ENCODE measurements at places on chromosomes 7 and 10.

GRCh38 chr10:116669080-116669479 lies 48.3 kb downstream of the PNLIPRP2 start:
- no peak for DNase-seq

- DNase-seq: no peak
These were observed 27.3 kb upstream of the ITGB1 start for GRCh38 chr10:32985341-32985764.

GRCh38 chr10:80870282-80870681 lies 332.6 kb downstream of the SH2D4B start:
- no peak for DNase-seq

DNA sequence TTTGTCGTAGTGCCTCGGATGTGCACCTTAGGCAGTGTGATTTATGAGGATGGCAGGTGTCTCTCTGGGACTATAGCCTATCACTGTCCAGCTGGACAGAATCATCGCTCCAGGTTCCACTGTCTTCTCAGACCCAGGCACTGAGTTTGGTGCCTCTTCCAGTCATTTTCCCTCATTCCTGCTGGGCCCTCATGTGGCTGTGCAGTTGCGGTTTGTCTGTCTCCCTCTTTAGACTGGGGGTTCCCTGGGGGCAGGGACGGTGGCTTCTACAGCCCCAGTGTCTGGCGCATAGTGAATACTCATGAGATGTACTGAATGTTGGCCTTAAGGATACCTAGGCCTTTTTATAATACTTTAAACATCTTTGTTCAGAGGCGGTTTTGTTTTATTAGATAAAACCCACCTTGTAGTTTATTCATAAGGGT lies 28.9 kb downstream of the CCM2 start:
- no peak for DNase-seq

- DNase-seq: peak; percentile 86
These were observed 11.5 kb upstream of the AKR1B10 start for GRCh38 chr7:134515569-134516468.

DNA sequence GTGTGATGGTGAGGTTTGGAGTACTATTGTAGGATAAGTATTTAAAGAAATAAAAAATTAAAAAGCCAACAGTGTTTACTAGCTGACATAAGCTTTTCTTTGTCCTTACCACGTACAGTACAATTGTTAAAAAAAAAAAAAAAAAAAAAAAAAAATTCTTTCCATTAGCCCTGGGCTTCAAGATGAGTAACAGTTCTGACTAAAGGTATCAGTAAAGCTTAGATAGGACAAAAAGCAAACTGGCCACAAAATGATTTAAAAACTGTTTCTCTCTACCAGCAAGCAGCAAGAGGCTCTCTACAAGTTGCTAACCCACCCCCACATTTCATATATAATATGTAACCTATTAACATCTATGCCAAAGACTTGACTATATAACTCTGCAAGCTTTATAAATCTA lies 17.5 kb downstream of the HYCC1 start:
- no peak for DNase-seq

GRCh38 chr10:19728964-19729363 lies 87.3 kb upstream of the PLXDC2 start:
- no peak for DNase-seq

DNA sequence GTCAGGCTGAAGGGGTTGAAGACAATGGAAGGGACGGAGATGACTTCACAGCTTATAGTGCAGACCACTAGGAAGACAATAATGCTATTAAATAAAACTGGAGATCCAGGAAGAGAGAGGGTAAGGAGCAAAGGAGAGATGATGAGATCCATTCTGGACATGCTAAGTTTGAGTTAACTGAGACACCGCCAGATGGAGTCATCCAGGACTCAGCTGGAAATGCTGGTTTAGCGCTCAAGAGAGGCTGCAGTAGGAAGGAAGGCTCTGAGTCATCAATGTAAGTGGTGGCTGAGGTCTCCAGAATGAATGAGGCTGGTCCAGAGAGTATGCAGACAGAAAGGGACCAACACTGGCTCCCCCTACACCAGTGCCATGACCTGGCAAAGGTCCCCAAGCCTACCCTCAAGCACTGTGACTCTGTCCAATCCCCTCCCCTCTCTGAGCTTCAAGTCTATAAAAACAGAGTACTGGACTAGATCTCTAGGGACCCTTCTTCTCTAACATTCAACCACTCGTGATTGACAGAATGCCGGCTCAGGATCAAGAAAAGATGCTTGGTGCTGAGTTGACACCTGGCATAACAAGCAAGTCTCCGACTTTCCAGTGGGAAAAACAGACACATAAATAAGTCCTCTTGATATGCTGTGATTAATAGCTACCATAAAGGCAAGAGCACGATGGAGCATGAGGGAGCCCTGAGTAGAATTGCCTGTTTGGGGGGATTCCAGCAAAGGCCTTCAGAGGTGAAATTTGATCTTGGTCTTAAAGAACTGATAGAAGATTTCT lies 8.9 kb downstream of the GFRA1 start:
- peak; percentile 14 for DNase-seq

GRCh38 chr7:31101544-31101943 lies 49.4 kb downstream of the ADCYAP1R1 start:
- DNase-seq: no peak

DNA sequence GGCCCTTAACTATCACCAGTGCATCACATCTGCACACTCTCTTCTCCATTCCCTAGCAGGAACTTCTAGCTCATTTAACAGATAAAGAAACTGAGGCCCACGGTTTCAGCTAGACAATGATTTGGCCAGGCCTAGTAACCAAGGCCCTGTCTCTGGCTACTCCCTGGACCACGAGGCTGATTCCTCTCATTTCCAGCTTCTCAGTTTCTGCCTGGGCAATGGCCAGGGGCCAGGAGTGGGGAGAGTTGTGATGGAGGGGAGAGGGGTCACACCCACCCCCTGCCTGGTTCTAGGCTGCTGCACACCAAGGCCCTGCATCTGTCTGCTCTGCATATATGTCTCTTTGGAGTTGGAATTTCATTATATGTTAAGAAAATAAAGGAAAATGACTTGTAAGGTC lies 13.5 kb downstream of the AQP1 start:
- no peak for DNase-seq

- no peak for DNase-seq
These were observed 111.9 kb downstream of the USP6NL start for GRCh38 chr10:11499425-11500071.

DNA sequence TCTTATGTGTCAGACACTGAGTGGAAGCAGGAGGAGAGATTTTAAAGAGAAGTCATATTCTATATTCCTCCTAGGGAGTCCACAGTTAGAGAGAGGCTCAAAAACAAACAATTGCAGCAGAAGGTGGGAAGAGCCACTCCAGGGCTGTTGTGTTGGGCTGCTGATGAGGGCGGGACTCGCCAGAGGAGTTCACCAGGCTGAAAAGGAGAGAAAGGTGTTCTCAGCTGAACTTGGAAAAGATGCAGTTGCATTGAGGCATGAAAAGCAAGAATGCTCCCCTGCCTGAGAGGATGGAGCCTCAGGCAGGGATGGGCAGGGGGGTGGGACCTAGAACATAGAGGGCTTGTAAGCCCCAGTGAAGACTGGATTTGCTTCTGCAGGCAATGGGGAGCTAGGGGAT lies 324.2 kb downstream of the CXCL12 start:
- DNase-seq: no peak

DNA sequence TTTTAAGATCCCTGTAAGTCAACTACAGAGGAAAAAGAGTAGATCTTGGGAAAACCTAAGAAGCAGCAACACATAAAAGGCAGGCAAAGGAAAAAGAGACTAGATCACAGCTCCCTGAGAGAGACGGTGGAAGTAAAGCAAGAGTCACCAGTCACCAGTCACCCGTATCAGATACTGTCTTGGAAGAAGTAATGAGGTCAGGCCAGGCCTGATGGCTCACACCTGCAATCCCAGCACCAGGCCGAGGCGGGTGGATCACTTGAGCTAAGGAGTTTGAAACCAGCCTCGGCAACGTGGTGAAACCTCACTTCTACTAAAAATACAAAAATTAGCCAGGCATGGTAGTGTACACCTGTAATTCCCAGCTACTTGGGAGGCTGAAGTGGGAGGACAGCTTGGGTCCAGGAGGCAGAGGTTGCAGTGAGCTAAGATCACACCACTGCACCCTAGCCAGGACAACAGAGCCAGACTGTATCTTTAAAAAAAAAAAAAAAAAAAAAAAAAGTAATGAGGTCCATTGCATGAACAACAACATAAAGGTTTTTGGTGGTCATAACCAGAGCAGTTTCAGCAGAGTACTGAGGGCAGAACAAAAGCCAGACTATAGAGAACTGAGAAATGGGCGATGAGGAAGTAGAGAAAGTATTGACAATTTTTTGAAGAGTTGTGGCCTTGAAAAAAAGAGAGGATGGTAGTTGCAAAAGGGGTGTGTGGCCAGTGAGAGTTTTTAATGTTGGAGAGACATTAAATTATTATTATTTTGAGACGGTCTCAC lies 16.9 kb downstream of the ZNF713 start:
- no peak for DNase-seq

- DNase-seq: no peak
These were observed 192.1 kb downstream of the CELF2 start for GRCh38 chr10:11209830-11210181.

- DNase-seq: no peak
These were observed 18.0 kb downstream of the CNNM2 start for GRCh38 chr10:102935939-102936605.

- peak; percentile 89 for DNase-seq
These were observed 67.6 kb downstream of the DOCK1 start for GRCh38 chr10:126972635-126973414.

- no peak for DNase-seq
These were observed 45.3 kb downstream of the DOCK1 start for GRCh38 chr10:126950401-126951105.

GRCh38 chr7:11557627-11558026 lies 274.4 kb downstream of the THSD7A start:
- DNase-seq: peak; percentile 29

DNA sequence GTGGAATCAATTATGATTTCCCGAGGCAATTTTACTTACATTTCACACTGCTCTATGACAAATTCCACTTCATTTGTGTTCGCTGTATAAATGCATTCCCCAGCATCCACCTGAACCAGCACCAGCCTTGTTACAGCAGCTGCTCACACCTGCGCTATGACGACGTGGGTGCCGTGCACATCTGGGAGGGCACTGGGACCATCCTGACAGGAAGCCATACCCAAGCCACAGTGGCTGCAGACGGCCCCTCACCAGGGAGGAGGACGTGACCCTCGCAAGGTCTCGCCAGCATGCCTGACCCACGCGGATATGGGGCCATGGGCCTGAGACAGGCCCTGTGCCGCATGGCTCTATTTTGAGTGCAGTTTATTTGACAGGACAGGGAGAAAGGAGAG lies 201.3 kb downstream of the MAD1L1 start:
- no peak for DNase-seq

GRCh38 chr7:63092951-63093350 lies 905.7 kb upstream of the ZNF722 start:
- DNase-seq: no peak

GRCh38 chr10:46220872-46221538 lies 65.8 kb upstream of the ANTXRL start:
- no peak for DNase-seq

GRCh38 chr7:92639213-92639896 lies 49.2 kb upstream of the FAM133B start:
- no peak for DNase-seq

GRCh38 chr7:140036224-140036962 lies 26.4 kb downstream of the PARP12 start:
- DNase-seq: peak; percentile 58

GRCh38 chr7:102272075-102272916 lies 14.4 kb upstream of the SH2B2 start:
- peak; percentile 66 for DNase-seq

DNA sequence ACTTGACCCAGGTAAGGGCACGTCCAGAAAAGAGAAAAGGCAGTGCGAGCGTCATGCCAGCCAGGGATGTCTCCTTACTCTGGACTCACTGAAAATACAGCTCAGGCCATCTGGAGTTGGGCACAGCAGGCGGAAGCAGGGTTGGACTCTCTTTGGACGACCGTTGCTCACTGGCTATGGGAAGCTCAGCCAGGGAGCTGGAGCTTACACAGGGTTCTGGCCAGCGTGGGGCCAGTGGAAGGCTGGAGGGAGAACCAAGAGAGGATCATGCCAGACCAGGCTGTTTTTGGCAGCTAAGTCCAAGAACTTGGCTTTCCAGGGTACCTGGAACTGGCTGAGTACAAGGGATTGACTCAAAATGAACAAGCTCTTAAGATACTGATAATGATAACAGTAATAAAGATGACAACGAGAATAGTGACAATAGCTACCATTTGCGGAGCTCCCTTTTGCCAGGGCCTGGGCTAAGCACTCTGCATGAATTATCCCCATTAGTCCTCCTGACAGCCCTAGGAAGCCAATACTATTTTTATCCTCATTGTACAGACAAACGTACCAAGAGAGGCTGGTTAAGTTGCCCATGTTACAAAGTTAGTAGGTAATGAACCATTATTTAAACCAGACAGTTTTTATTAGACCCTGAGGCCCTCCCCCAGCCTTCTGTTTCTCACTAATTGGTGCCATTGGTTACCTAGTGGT lies 177.6 kb downstream of the PTPN20 start:
- no peak for DNase-seq

DNA sequence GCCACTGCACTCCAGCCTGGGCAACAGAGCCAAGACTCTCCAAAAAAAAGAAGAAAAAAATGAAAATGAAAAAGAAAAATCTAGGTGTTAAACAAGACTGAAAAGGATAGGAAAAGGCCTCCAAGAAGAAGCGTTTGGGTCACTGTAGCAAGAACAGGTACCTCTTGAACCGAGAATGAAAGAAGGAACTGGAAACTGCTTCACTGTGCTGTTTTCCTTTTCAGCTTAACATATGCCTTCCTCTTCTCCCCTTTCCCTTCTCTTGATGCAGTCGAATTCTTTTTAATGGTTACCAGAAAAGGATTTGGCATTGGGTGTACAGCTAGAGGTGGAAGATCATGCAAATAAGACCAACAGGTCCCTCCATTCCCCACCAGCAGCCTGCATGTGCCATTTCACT lies 28.1 kb downstream of the LRRC4 start:
- DNase-seq: no peak

DNA sequence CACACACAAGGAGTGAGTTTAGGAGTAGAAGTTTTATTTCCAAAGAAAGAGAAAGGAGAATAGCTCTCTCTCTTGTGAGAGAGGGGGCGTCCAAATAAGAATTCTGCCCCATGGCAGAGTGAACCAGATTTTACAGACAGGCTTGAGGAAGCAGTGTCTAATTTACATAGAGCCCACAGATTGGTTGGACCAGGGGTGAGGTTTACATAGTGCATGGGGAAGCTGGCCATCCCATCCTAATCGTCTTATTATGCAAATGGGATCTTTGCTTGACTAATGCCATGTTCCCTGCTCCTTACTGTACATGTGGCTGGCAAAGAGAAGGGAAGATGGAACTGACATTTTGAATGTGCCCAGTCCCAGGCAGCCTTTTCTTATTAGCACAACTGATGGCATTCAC lies 60.0 kb upstream of the ACSM6 start:
- DNase-seq: no peak

DNA sequence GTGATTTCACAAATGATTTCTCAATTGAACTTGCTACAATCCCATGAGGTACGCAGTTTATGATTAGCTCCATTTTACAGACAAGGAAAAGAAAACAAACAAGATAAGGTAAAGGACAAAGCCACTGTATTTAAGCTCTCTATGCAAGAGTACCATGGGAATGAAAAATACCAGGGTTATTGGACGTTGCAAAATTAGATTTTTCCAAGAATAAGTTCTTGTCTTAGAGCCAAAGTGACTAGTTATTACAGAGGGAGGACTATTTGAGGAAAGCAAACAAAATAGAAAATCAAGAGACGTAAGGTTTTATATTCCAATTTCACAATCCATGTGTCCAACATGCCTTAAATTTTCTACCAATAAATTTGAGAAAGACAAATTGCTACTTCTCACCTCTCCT lies 97.9 kb upstream of the PTN start:
- DNase-seq: peak; percentile 8
